ENCODE measurements at places on chromosomes 12 and 14. TPM values are rescaled to one million over a fixed set of nuclear protein-coding genes. Genes with fewer than 3 reads are reported as not detected.

DNA sequence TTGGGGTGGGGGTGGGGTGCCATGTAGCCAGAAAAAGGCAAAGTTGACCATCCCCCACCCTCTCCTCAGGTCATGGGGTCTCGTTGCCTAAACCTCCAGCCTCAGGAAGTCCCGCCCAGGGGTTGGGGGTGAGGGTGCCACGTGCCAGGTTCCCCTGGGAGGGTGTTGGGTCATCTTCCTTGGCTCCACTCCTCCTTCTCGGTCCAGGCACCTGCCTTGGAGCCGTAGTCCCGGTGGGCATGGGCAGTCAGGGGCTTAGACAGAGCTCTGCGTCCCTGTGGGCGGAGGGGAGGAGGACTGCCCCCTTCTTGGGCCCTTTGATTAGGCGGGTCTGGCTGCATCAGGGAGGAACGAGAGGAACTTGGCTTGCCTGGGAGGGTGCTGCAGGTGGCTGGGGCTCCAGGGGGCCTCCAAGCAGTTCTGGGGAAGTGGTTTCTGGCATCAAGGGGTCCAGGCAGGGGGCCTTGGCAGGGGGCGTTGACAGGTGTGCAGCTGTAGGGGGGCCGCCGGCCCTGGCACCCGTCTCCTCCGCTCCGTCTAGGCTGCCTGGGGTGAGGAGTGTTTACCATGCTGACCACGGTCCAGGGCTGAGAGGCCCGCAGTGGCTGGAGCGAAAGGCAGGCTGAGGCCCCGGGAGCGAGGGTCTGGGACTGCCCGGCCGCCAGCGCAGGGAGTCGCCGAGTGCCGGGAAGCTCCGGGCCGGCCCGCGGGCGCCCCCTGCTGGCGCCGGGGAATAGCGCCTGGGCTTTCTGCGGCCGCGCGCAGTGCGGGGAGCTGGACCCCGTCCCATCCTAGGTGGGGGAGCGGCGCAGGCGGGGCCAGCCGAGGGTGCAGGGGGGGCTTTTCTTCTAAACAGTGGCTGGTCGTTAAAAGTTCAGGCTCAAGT is 7.9 kb downstream of the SETD1B start:
- DNase-seq = no peak

DNA sequence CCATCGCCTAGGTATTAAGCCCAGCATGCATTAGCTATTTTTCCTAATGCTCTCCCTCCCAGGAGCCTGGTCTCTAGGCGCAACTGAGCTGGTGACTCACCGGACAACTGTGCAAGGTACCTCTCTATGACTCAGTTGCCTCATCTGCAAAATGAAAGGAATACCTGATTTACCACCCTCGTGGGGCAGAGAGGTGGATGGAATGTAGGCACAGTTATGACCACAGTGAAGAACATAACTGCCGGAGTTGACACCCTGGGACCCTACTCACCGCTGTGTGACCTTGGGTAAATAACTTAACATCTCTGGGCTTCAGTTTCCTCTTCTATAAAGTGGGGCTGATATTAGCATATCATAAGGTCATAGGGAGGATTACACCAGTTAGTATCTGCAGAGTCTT is 22.6 kb downstream of the BCL11B start:
- DNase-seq = no peak

DNA sequence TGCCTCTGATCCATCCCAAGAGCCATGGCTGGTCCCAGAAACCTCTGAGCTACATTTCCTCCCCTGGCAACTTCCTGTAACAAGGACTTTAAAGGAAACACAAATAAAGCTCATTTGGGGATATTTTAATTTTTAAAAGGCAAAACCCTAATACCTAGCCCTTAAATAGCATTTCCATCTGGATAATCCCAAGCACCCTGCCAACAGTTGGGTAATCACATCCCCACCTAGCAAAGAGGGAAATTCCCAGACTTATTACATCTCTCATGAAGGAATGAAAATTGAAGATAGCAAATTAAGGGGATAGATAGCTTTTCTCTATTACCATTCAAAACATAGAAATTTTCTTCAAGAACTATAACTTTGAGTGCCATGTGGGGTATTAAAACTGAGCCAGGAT is 213.7 kb upstream of the BMP4 start:
- no peak for DNase-seq

DNA sequence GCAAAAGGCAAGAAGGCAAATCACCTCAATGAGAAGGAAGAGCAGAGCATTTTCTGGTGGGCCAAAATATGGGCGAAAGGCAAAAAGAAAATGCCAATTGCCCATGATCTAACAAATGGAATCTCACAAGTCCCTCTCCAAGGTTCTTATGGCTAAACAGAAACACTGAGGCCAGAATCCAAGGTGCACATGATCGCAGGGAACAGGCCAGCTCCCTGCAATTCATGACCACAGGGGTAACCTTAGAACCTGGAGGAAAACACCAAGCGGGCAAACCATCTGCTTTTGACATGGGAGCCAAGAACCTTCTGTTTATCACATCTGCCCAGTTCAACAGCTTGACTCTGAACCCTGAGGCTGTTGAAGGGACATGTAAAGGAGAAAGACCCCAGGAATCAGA is 60.0 kb downstream of the NT5DC3 start:
- DNase-seq = no peak

GRCh38 chr12:116513944-116514343 is 45.2 kb upstream of the MAP1LC3B2 start:
- no peak for DNase-seq

- no peak for DNase-seq
These were observed 20.4 kb upstream of the HSP90B1 start for GRCh38 chr12:103909811-103910210.

DNA sequence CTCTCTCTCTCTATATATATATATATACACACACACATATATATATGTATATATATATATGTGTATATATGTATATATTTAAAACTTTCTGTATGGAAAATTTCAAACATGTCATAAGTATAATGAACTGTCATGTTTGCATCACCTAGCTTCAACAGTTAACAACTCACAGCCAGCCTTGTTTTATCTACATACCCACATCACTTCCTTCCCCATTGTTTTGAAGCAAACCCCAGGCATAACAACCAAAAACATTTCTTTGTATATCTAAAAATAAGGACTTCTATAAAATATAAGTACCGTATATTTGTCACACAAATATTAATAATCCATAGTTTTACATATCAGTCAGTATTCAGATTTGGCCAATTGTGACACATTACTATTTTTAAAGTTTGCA is 57.4 kb downstream of the PAPOLA start:
- no peak for DNase-seq

DNA sequence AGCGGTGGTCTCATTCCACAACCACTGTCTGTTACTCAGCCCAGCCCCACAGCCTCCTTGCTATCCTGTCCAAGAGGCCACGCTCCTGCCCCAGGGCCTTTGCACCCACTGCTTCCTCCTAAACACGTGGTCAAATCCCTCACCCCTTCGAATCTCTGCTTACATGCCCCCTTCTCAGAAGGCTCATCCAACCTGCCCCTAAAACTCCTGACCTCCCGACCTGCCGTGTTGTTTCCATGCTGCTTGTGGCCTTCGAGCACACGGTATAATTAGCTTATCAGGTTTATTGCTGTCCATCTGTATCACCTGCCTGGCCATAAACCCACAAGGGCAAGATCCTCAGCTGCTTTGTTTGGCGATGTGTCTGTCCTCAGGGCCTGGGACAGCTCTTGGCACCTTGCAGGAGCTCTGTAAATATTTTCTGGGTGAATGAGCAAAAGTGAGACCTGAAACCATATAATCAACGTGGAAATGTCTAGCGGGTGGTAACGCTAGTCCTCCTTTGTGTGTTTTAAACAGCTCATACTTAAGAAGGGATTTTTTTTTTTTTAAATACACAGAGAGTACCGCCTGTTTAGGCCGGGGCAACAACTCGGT is 36.0 kb downstream of the SCARB1 start:
- DNase-seq = no peak

- DNase-seq = no peak
These were observed 17.8 kb upstream of the NR1H4 start for GRCh38 chr12:100455896-100456295.

- DNase-seq = peak; percentile 86
These were observed 3.3 kb downstream of the OR10AD1 start for GRCh38 chr12:48199774-48200221.

DNA sequence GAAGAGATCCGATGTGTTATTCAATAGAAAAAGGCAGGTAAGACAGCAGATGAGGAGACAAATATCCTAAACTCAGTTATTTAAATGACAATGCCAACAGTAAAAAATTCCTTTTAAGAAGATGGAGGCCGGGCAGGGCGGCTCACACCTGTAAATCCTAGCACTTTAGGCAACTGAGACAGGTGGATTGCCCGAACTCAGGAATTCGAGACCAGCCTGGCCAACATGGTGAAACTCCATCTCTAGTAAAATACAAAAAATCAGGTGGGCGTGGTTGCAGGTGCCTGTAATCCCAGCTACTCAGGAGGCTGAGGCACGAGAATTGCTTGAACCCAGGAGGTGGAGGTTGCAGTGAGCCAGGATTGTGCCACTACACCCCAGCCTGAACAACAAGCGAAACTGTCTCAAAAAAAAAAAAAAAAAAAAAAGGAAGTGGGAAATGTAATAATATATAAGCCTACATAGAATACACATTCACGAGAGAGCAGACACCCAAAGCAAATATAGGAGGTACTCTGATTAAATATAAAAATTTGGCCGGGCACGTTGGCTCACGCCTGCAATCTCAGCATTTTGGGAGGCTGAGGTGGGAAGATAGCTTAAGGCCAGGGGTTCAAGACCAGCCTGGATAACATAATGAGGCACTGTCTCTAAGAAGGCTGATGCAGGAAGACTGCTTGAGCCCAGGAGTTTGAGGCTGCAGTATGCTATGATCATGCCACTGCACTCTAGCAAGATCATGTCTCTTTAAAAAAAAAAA is 19.0 kb downstream of the CORO1C start:
- no peak for DNase-seq

DNA sequence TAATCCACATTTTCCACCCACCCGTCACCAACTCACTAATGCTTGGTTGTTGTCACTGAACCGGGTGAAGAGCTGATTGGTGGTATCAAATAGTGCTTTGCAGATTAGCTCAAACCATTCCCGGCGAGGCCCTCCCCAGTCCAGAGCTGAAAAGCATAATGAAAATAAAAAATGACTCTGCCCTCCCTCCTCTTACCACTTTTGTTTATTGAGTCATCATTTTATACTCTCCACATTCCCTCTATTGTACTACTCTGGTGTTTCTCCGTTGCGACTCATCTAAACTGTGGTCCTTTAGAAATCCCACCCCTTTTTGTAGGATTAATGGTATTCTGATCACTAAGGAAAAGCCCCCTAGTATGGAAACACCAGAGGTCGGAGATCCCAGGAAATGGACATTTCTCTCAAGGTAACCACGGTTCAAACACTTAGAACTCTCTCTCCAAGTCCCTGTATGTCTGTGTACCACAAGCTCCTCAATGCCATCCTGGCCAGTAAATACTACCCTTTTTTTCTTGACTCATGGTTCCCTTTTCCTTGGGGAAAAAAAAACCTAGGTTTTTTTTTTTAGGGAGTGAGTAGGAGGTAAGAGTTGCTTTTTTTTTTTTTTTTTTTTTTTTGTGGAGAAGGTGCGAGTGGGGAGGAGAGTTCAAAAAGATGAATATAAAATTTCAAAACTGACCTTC is 42.0 kb downstream of the AREL1 start:
- DNase-seq = no peak

Gene SYT1
- total RNA-seq = 10.0 TPM

Gene DYNC1H1
- 608 TPM for total RNA-seq

Gene SERPINA6
- total RNA-seq = not detected
